Amniotic stem cell (primary cell): ENCODE measurements at places on chromosomes 5 and 9.

GRCh38 chr5:135697251-135697958 is 118.6 kb upstream of the CXCL14 start:
- no peak for DNase-seq

- no peak for DNase-seq
These were observed 24.7 kb downstream of the TYRP1 start for GRCh38 chr9:12717907-12718306.

DNA sequence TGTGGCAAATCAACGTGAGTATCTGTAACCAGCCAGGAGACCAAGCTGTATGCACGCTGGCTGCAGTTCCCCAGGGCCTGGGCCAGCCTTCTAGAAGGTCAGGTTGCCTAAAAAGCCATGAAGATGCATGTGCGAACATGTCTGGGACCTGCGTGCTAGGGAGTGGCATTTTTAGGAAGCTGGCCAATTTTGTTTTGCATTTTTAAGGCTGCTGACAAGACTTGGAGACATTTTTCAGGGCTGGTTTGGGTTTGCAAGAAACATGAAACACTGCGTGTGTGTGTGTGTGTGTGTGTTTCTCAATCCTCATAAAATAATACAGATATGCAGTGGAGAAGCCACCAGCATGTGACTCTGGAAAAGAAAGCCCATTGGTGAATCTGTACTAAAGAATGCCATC is 5.1 kb downstream of the TGFBI start:
- DNase-seq = no peak

DNA sequence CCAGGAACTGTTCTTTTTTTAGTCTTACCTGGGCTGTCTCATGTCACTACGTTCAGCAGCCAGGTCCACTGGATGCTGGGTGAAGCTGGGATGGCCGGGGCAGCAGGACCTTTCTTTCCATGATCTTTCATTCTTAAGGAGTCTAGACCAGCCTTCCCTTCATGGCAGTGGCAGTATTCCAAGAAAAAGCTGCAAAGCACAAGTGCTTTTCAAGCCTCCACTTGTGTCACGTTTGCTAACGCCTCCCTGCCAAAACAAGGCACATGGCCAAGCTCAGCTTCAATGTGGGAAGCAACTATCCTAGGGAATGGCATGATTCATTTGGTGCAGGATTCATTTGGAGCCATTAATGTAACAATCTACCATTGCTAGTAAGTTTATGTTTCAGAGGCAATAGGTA is 94.8 kb downstream of the RCL1 start:
- no peak for DNase-seq

- DNase-seq = peak; percentile 55
These were observed 13.3 kb downstream of the CAPSL start for GRCh38 chr5:35924950-35925722.

DNA sequence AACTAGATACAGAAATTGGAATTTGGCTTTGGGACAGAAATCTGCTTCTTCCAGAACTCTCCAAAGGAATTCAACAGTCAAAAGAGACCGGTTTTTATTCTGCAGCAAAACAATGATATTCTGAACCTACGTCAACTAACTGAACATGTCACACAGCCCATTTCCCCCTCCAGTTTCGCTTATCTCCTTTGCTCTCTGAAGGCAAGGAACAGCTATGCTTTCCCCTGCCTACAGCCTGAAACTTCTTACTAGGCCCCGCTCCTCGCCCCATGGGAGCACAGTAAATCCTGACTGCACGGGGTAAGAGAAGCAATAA is 488 bp downstream of the SKIC3 start:
- no peak for DNase-seq

GRCh38 chr5:170560938-170561337 is 57.1 kb downstream of the KCNIP1 start:
- DNase-seq = no peak

DNA sequence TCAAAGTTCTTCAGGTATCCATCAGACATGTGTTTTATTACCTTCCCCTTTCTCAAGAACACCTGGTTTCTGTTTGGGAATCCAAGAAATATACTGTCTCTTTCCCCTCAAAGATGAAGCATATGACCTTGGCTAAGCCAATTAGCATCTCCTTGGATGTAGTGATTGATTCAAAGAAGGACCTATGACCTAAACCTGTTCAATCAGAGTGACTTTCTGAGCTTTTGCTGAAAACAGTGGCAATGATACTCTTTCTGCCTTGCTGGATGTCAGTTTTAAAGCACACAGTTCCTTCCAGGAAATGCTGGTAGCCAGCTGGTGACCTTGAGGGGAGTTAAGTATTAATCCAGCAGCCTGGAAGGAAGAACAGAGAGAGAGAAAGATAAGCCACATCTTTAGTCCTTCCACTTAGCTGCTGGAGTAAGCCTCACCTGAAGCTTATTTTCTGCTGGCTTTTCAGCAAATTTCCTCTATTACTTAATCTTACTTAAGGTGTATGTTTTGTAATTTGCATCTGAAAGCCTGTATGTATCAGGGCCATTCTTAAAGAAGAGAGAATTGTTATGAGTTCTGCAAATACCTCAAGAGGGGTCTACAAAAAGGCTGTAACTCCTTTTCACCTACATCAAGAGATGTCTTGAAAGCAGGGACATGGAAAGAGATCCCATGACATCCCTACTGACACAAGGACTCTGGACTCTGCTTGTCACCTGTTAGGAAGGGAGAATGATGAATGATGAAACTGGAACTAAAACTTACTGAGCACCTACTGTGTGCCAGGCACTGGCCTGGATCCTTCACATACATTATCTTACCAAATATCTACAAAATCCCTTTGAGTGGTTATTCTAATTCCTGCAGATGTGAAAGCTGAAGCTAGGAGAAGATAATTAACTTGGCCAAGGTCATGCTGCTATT is 35.2 kb upstream of the PIK3R1 start:
- DNase-seq = no peak

GRCh38 chr5:61162832-61163567 is 732 bp upstream of the SMIM15 start:
- DNase-seq = no peak

- no peak for DNase-seq
These were observed 7.6 kb upstream of the RPS14 start for GRCh38 chr5:150457121-150457520.
